NCI-H510A treated with DMSO at 0.1 percent for 48 hours (cell line): ENCODE measurements at places on chromosomes 16 and 17.

DNA sequence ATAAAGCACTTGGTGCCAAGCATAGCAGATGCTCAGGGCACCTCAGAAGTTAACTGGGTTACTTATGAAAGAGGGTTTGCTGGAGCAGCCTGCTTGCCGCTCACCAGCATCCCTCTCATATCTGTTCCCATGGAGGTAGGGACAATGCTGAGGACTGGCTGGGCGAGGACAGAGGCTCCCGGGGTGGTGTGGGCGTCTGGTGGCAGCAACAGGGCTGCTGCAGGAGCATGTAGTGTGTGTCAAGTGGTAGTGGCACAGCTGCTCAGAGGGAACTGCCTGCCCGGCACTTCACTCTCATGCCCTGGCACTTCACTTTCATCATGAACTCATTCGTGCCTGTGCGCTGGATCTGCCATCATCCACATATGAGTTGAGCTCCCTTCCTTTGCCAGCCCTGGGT is 26.9 kb upstream of the ZNHIT3 start:
- no peak for DNase-seq

DNA sequence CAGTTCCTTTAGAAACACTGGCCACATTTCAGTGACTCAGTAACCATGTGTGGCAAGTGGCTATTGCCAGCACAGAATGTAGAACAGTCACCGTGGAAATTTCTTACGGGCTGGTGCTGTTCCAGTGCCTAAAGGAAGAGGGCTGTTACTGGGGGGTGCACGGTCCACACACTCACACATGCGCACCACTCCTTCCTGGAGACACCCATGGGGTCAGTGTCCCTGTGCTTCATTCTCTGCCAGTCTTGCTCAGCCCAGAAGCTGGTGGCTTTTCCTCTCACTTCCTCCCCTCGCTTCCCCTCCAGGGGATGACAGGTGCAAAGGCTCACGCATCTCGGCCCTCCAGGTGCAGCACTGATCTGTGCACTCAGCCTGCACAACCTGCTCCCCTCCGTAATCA is 115.6 kb downstream of the CCDC182 start:
- no peak for DNase-seq

- DNase-seq = no peak
Observed at GRCh38 chr17:42230225-42230624, 35.9 kb upstream of the GHDC start.

- DNase-seq = no peak
Observed at GRCh38 chr16:25785361-25785760, 93.6 kb downstream of the HS3ST4 start.

DNA sequence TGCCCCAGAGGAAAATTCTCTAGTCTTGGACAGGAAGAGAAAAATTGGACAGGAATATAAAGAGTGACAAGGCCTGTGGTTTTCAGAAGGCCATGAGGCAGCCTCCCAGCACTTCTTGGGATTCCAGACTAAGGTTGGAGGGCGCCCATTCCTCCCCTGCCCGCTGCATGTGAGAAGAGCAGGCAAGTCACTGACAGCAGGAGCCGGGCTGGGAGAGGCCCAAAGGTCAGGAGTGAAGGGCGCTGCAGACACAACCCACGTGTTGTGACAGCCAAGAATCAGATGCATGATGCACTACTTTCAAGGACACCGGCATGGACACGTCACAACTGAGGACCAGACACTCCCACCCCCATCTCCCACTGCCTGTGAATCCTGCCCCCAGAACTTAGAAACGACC is 256.7 kb downstream of the CBLN1 start:
- DNase-seq = no peak

DNA sequence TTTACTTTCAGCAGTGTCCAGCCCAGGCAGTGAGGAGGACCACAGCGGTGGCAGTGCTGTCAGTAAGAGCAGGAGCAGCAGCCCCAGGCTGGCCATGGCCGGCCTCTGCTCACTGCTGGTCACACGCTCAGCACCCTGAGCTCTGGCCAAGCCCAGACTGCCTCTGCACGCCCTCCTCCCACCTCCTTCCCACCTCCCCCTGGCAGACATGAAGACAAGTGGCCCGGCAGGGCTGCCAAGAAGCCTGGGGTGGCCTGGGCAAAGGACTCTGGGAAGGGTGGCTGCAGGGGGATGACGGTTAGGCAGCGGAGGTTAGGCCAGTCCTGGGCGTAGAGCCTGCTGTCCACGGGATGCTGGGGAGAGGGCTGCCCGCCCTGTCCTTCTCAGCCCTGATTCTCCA is at the start of gene C16orf89:
C16orf89 (minus strand) TSS at position 144 of the 400 bp plus-strand sequence; CDS start at position 96, 48 bp downstream.
- no peak for DNase-seq

- no peak for DNase-seq
Observed at GRCh38 chr17:7224110-7224509, 4.4 kb downstream of the ACADVL start.
